ENCODE measurements at places on chromosomes 1 and 21.

GRCh38 chr21:15275615-15276235, 210.9 kb upstream of the NRIP1 start:
- no peak for DNase-seq

- no peak for DNase-seq
Measured at GRCh38 chr1:201594575-201595245, 55.8 kb downstream of the NAV1 start.

- no peak for DNase-seq
Measured at GRCh38 chr1:185062710-185063370, 17.5 kb downstream of the RNF2 start.

DNA sequence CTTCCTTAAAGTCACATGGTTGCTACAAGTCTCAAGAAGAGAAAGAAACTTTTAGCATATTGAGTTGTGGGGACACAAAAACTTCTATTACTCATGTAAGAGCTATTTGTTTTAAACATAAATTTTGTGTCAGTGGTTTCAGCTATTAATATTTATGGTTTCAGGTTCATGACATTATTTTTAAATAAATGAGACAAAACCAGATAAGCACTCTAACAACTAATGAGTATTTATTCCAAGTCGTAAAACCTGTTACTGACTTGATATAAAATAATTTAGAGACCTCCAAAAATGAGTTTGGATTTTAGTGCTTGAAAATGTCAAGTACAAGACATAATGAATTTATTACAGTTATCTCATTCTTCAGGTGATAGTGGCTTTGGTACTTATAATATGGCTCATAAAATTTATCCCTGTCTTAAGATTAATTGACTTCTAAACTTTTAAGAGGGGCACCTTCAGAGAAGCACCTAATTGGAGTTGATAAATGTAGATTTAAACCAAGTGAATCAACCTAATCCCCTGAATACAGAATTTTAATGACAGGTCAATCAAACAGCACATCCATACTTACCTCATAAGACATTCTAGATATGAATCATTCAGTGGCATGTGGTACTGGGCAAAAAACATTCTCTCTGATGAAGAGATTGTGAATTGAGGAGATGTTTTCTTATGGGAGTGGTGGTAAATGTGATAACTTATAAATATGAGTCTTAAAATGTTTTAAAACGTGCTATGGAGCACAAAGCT, 167.7 kb upstream of the PTGFR start:
- no peak for DNase-seq

GRCh38 chr1:172900376-172900997, 150.3 kb downstream of the TNFSF18 start:
- no peak for DNase-seq

DNA sequence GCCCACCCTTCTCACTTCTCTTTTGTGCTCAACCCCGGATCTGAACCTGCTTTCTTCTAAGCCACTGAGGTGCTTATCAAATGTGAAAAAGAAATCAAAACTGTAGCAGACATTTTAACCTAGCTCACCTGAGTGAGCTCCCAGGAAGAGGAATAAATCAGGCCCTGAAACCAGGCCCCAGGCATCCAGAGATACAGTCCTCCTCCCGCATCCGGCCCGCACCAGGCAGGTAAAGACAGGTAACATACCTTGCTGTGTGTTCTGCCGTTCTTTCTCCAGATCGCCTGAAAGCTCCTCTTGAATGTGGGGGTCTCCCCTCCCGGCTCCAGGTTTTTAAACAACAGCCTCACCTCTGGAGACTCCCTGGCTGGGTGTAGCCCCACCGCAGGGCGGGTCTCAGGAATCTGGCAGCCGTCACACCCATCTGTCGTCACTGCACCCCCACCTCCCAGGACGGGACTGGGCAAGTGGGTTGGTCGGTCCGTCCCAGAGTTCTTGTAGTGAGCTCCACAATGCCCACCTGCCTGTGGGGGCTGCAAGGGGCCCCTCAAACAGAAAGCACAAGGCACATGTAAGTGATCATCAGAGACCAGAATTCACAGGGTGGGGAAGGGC, at the start of gene LAMB3:
Gene LAMB3 (minus strand): TSS at position 305 of the 615 bp plus-strand sequence. CDS start 1,481 bp downstream, outside the sequence.
- DNase-seq, result no peak

Measured in GM04503 (cell line).